ENCODE measurements at places on chromosomes 3 and 15.
A peak's percentile ranks its signal among the peaks of the same experiment; 100 is the strongest.

- no peak for DNase-seq
Observed at GRCh38 chr15:34837246-34838016, 42.1 kb upstream of the ACTC1 start.

- DNase-seq, result no peak
Observed at GRCh38 chr3:2659896-2660295, 450.3 kb downstream of the IL5RA start.

- no peak for DNase-seq
Observed at GRCh38 chr3:132660811-132661070, 612 bp downstream of the UBA5 start.

GRCh38 chr15:91625506-91625905, 228.0 kb upstream of the SLCO3A1 start:
- DNase-seq, result no peak

GRCh38 chr3:136910697-136911096, 47.1 kb upstream of the IL20RB start:
- DNase-seq, result no peak

- no peak for DNase-seq
Observed at GRCh38 chr3:46293991-46294833, 52.0 kb downstream of the CCR3 start.

- peak; percentile 44 for DNase-seq
Observed at GRCh38 chr3:111072031-111072921, 660 bp downstream of the NECTIN3 start.

DNA sequence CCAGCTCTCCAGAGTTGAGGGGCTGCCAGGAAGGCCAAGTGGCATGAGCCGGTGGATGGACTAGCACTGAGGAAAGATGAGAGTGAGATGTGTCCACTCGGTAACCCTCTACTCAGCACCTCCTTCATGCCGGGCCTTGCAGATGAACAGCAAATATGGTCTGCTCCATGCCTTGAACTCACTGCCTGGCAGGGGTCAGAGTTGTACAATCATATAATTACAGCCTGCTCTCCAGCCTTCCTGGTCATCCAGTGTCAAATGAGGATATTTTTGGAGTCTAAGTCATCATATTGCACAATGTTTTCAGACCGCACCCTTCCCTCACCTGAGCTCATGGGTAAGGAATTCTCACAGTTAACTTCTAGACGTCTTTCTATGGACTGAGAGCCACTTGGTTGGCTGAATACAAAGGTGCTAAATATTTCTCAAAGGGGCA, 4.9 kb downstream of the MGLL start:
- DNase-seq, result no peak

DNA sequence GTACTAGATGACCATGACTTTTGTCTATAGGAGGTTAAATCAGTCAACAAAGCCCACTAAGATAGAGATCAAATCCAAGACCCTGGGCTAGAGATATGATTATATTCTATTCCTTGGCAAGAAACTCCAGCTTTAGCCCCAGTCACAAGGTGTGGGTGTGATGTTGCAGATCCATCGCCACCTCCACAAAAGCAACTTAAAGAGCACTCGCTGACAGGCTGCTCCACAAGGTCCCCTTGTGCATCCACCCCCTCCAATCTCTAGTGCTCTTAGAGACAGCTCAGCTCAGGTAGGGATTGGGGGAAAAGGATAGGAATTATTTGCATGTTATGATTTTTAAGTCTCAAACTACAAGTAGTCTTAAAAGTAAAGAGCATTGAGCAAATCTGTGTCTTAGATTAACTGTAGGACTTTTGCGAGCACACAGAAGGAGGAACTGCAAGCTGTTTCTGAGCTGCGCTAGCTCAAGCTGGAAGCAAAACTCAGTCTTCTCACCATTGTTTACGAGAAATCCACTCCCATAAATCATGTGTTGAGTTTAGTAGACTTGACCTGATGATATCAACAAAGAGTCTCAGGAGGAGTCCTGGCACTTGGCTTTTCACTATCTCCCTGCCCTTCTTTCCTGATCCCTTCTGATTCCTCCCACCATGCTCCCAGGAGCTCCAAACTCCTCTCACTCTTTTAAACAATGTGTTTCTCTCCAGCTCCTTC, 177.6 kb downstream of the STAC start:
- no peak for DNase-seq

GRCh38 chr3:195876297-195877064, 31.9 kb downstream of the TNK2 start:
- DNase-seq, result no peak

DNA sequence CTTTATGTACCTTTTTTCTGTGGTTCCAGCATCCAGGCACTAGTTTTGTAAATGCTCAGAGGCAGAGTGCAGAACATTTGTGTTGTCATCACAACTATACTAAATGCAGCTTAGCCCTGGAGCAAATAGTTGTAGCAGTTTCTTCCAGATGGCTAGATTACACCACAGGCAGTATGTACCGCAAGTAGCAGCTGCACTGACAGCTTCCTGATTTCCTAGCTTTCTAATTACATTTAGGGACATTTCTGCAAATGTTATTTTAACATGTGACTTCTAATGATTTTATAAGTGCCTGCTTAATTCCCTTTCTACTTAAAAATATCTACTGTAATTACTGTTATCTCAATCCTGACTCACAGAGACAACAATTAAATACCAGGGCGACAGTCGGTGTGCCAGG, 106.5 kb downstream of the NR2E3 start:
- DNase-seq, result no peak

GRCh38 chr3:170961616-170962400, 53.4 kb upstream of the EIF5A2 start:
- peak; percentile 28 for DNase-seq

DNA sequence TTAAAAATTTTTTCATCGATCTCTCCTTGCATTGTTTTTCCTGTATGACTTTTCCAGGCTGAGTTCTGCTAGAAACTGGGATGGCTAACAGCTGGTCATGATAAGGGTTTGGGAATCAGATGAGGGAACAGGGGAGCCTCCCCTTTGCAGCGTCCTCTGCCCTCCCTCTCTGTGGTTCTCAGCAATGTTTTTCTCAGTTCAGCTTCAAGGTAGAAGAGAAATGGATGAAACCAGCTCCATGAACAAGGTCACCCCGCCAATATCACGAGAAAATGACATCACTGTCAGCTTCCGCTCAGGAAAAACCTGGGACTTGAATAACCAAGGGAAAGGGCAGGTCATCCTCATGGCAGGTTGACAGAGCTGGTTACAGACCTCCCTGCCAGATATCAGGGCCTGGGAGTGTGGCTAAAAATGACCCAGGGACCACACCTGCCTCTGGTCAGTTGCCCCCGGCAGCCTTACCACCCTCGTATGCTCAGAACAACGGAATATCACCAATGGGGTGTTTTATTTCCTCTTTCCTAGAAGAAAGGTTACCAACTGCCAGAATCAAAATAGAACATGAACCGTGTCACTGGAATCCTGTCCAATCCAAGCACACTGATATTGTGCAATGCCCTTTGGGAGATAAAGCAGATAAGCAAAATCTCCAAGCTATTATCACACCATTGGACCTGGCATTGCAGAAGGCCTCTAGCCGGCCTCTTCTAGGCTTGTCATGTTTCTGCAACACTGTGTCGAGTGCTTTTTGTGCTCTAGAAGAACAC, 26.1 kb downstream of the LSM3 start:
- no peak for DNase-seq

DNA sequence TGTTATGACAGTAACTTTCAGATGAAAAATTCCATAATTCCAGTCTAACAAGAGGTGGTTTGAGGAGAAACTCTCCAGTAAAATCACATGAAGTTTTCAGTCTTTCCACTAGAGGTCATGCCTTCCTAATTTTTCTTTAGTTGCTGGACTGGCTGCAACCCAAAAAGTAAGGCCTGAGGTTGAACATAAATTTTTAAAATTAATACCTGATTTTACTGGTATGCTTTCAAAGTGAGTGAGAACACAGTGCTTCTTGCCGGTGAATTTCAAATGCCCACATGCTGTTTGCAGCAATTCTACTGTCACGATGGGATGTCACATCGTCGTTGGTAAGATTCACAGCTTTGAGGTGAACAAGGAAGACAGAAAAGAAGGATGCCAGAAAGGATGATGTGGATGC, 89.0 kb upstream of the FGF12 start:
- DNase-seq, result no peak

GRCh38 chr3:122586773-122587485, 9.5 kb downstream of the PARP15 start:
- DNase-seq, result no peak

DNA sequence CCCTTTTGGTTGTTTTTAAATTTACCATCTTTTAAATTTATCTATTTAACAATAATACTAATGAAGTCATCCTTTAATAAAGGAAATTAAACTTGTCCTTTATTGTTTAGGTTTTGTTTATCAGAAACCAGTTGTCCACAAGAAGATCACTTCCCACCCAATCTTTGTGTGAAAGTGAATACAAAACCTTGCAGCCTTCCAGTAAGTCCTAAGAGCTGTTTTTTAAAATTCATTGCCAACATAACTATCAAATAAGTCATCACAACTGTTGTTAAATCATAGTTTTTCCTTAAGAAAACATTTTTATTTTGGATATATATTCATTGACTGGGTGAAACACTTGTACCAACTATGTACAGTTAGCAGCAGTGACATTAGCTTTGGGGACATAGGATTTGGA, 59.4 kb downstream of the CALML4 start:
- no peak for DNase-seq

- no peak for DNase-seq
Observed at GRCh38 chr3:195084746-195085145, 186.2 kb downstream of the XXYLT1 start.

GRCh38 chr3:132242790-132243189, 74.4 kb upstream of the ACP3 start:
- no peak for DNase-seq

- no peak for DNase-seq
Observed at GRCh38 chr3:120100711-120101110, 6.5 kb upstream of the GSK3B start.

DNA sequence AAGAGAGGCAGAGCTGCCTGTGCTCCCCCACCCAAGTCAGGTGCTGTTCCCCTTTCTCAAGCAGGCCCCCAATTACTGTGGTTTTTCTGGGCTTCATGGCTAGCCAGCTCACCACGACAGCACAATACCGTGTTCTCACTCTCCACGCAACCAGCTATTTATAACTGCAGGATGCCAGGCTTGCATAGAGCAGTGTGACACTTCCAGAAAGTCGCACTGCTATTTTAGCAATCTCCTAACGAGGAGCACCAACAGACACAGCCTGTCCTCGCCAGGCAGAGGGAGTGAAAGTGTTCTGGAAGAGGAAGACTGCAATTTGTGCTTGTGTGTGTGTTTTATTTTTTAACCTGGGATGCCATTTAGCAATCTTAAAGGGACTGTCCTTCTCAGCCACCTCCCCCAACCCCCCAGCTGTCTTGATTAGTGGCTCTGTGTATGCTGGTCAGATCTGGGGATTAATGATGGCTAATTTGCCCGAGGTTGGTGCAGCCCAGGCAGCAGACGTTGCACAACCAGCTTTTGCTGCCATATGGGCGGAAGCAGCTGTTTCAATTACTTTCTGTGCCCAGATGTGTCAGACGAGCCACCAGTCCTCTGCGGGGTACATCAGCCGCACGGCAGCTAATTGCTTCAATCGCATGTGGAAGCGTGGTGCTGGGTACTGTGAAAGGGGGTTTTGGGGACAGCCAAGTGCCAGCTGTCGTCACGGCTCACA, 268.0 kb upstream of the ARRDC4 start:
- DNase-seq, result peak; percentile 18

GRCh38 chr3:17075907-17076306, 191.2 kb downstream of the PLCL2 start:
- no peak for DNase-seq

GRCh38 chr15:67327737-67328136, 73.2 kb downstream of the IQCH start:
- no peak for DNase-seq

DNA sequence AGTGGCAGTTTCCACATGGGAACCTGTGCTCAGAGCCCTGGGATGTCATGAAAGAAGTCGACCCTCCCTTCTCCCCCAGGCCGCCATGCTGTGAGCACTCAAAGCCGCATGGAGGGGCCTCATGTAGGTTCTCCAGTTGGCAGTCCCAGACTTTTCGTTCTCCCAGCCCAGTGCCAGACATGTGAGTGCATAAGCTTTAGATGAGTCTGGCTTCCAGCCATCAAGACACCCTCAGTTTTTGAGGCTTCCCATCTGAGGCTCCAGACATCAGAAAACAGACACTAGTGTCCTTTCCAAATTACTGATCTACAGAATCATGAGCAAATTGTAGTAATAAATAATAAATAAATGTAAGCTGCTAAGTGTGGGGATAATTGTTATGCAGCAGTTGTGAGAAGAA, 136.5 kb upstream of the AGBL1 start:
- no peak for DNase-seq

- no peak for DNase-seq
Observed at GRCh38 chr3:41041899-41042298, 157.4 kb upstream of the CTNNB1 start.

DNA sequence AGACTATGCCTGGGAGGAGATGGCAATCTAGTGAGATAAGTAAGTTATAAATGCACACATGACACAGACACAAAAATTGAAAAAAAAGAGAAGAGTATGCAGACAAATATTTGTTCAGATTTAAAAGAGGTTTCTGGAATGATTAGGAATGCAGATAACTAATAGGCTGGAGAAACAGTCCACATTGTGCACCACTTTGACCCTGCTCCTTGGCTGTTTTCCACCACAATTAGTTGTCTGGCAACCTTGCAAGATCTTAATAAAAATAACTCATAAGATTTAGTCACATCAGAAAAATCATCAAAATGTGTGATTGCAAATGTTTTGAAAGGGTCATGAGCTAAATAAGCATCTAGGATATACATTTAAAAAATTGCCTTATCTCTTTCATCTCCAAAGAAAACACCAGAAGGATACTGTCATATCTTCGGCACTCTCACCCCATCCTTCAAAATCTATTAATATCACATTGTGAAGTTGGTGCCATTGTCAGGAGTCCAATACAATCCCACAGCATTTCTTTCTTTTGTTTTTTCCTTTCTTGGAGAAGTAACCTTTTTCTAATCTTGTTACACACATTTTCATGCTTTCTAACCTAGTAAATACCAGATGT, 153.7 kb upstream of the KCNMB2 start:
- no peak for DNase-seq

DNA sequence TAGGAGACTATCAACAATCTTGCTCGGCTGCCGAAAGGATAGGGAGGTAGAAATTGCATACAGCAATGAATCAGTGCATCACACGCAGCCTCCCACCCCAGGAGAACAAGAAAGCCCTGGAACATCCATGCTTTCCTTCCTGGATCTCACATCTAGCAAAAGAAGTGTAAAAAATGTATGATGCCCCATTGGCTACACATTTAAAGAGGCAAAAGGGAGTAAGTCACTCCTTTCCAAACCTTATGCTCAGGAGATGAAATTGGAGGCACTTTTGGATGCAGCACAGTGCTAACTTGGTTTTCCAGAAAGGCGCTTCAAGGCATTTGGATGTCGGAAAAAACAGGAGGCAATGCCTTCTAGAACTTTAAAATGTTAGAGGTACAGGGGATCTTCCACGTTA, 32.2 kb upstream of the FEZF2 start:
- no peak for DNase-seq

GRCh38 chr3:127772827-127773751, 49.2 kb downstream of the MGLL start:
- no peak for DNase-seq
